ENCODE measurements at places on chromosomes 6 and 20.

- no peak for DNase-seq
These were observed 524.5 kb downstream of the BMP2 start for GRCh38 chr20:7291946-7292345.

DNA sequence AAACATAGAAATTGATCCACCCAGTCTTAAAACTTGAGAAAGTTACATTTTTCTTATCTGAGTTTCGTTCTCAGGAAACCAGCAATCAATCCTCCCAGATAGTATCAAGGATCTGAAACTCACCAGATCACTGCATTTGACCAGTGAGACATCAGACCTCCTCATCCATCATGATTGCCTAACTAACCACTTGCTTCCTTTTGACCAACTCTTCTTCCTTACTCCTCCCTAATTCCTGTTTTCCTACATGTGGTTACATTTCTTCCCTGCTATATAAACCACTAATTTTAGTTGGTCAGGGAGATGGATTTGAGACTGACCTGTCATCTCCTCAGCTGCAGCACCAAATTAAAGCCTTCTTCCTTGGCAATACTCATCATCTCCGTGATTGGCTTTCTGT is 357.1 kb upstream of the POU3F2 start:
- DNase-seq, result no peak

- DNase-seq, result no peak
These were observed 598.4 kb downstream of the COL12A1 start for GRCh38 chr6:74607468-74607867.

- no peak for DNase-seq
These were observed 253.4 kb downstream of the EPHA7 start for GRCh38 chr6:93165850-93166430.

- no peak for DNase-seq
These were observed 1.4 kb upstream of the CAP2 start for GRCh38 chr6:17391976-17392375.

Data from aorta (tissue), 5 donors.